ENCODE measurements at places on chromosomes 5 and 9. TPM values are rescaled to one million over a fixed set of nuclear protein-coding genes. Genes with fewer than 3 reads are reported as not detected.

The RNF180 gene
- 2.8 TPM for total RNA-seq

The IL4 gene
- not detected for total RNA-seq

The SPAG8 gene
- 1.3 TPM for total RNA-seq

The HSD17B3 gene
- 0.17 TPM for total RNA-seq

The PCDH12 gene
- total RNA-seq = under 0.01 TPM

The SEMA5A gene
- total RNA-seq = 17.7 TPM

The BTNL9 gene
- total RNA-seq = not detected

The TRIM41 gene
- total RNA-seq = 17.0 TPM

The TNFSF15 gene
- total RNA-seq = 0.26 TPM
